ENCODE measurements at places on chromosomes 7 and 10. TPM values are rescaled to one million over a fixed set of nuclear protein-coding genes. Genes with fewer than 3 reads are reported as not detected.

The KAZALD1 gene
- 1.5 TPM for total RNA-seq

The FIS1 gene
- total RNA-seq, result 108 TPM

The CYP3A5 gene
- total RNA-seq, result not detected

The INA gene
- total RNA-seq, result not detected

The SLC39A12 gene
- not detected for total RNA-seq

The PLCE1 gene
- not detected for total RNA-seq

The ACTR3C gene
- total RNA-seq, result 7.0 TPM

All from naive thymus-derived CD4-positive, alpha-beta T cell (primary cell).